ENCODE measurements at places on chromosomes 11 and 22.

GRCh38 chr11:128506999-128507611 lies 80.3 kb downstream of the ETS1 start:
- DNase-seq, result no peak

GRCh38 chr22:35742342-35743100 lies 24.8 kb downstream of the APOL5 start:
- no peak for DNase-seq

DNA sequence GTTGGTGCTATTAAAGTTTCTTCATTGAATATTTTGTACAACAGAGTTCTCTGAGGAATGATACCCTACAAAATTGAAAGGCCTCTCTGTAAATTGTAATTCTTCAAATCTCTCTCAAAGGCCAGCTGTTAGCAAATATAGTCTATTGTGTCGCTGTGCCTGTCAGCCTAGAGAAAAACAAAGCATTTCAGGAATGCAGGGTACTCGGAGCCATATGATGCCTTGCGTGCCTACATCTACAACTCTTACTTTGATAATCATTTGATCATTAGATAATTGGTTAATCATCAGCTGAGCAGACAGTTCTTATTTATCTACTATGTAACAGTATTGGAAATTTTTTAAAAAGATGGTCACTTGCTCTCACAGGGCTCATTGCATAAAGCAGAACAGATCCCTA lies 67.3 kb downstream of the RNF169 start:
- no peak for DNase-seq

GRCh38 chr22:37015587-37015878 lies 3.7 kb downstream of the TST start:
- DNase-seq, result no peak

DNA sequence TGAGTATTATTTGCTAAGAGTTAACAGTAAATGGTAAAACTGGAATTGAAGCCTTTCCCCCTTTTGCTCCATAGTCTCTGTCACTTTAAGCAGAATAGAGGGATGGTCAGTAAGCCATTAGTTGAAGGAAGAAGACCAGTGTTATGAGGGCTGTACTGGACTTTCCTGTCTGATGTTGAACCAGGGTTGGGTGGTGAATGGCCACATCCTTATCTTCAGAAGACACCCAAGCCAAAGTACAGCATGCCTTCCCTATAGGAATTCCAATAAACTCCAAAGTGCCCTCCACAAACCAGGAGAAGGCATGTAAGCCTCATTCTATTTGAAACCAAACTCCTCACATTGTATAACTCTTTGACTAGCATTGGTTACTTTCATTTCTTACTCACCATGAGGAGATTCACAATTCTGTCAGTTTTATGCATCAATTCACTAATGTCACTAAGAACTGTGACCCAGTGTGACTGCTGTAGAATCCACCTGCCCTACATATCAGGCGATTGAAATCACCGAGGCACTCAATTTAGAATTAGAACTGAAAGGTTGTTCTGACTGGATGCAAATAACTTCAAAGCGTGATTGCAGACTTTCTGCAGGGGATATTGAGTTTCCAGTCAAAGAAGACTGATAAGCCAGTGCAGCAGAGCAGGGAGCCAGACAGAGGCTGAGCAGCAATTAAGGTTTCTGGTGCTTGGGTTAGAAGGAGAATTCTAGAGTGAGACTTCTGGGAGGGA lies 107.1 kb upstream of the DDI1 start:
- DNase-seq, result no peak

All from CD4-positive, alpha-beta T cell (primary cell).